ENCODE measurements at places on chromosomes 12 and 14.

GRCh38 chr12:46855760-46856159 is 30.0 kb upstream of the SLC38A4 start:
- DNase-seq, result no peak

DNA sequence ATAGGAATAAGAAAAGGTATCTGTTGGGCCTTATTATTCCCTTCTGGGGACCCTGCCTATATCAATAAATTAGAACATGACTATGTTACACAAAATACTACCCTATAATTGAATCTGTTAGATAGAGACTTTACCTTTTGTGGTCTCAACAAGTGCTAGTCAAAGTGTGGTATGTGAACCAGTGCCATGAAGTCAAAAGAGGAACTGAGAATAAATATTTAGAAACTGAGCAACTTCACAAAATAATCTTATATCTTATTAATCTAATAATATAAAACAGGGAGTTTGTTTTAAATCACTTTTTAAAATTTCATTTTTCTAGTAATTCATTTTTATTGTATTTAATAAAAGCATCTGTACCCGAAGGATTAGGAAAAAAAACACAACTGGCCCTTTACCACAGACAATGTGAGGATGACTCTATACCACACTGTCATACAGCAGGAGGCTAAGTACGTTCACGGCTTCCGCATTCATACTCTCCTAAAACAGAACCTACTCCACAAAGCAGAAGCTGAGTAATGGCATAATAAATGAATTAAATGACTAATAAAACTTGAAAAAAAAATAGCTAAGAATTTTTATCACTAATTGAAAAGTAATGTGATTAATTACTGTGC is 42.1 kb downstream of the SEC23A start:
- no peak for DNase-seq

- DNase-seq, result no peak
These were observed 15.1 kb downstream of the TUNAR start for GRCh38 chr14:95891742-95892141.

GRCh38 chr14:52079239-52079959 is 10.5 kb upstream of the NID2 start:
- DNase-seq, result no peak

DNA sequence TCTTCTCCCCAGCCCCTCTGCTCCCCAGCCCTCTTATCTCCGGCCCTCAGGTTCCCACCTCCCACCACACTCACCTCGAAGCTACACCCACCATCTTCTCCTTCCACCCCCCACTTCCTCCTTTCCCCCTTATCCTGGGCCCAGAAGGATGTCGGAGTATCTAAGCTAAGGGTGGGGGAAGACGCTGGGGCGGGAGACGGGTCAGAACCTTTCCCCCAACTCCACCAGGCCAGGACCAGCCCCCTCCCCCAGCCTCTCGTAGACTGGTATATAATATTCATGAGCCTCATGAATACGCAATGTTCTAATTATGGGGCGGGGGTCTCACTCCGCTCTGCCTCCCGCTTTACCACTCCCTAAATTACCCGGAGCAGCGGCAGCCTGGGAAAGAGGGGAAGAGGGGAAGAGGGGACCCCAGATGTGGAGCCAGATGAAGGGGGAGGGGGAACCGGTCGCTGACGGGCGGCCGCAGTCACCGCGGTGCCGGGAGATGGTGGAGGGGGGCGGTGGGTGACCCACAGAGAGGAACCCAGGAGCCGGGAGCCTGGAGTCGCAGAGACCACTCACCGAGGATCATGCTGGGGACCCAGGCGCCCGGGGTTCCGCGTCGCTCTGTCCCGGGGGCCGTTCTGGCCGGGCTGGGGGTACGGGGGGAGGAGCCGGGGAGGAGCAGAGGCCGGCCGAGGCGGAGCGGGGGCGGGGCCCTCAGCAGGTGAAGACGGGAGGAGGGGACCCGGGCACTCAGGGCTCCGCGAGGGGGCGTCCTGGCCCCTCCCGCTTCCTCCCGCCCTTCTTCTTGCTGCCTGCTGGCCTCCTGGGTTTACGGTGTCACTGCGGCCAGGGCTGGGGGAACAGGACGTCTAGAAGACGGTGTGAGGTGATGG is 6.4 kb upstream of the ZNF385A start:
- peak; percentile 64 for DNase-seq

GRCh38 chr14:60677701-60678100 is 28.4 kb upstream of the SIX1 start:
- DNase-seq, result no peak

DNA sequence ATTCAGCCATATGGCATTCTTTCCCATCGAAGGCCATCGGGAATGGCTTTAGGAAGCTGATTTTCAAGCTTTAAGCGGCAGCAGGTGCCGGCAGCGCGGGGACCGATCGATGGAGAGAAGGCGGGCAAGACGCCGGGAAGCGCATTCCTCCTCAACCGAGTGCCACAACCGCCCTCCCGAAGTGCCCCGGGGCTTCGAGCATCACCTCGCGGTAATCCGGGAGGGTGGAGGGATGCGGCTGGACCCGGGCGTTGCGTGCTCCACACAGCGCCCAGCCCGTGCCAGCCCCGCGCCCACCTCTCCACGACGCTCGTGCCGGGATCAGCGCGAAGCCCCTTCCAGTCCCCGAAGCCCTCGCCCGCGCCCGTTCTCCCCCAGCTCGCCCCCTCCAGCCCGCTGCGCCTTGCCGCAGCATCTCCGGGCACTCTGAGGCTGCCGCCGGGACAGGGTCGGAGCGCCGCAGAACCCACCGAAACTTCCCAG is 3.2 kb downstream of the USP44 start:
- DNase-seq, result no peak
